NCI-H2081 (cell line): ENCODE measurements at places on chromosomes 1 and 21.

- DNase-seq = peak; percentile 70
These were observed 742 bp downstream of the ARTN start for GRCh38 chr1:43934101-43934985.

- DNase-seq = no peak
These were observed 291.5 kb downstream of the FAM72C start for GRCh38 chr1:143680304-143680703.

GRCh38 chr1:39955547-39956539 lies 898 bp downstream of the MFSD2A start:
- peak; percentile 83 for DNase-seq

GRCh38 chr1:233662575-233663304 lies 48.8 kb downstream of the KCNK1 start:
- no peak for DNase-seq

DNA sequence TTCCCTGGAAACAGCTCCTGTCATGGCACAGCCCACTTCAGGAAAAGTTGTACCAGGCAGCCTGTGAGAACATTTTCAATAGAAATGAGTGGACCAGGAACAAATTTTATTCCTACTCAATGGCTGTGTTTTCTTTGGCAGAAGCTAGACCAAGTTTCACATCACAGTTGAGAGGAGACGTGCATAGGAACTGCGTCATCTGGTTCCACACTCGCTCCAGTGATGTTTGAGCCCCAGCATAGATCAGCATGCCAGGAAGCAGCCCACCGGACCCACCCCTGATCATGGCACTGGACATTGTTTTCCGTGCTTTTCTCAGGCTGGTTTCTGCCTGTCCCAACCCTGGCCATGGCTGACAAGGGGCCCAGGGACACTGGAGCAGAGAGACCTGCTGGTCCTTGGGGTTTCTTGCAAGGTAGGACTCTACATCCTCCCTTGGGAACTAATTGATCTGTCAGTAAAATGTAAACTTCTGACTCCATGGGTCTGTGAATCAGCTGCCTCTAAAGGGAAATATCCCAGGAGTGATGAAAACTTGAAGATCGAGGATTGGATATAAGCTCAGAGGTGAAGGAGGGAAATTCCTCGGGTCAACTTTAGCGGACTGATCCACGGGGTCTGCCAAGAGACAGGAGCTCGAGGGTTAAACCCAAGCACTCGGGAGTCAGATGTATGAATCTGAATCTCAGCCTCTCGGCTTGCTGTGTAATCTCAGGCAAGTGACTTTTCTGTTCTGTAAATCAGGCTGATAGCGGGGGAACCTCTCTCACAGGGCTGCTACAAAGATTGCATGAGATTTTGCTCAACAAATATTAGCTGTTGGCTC lies 35.7 kb downstream of the NEK2 start:
- DNase-seq = no peak

DNA sequence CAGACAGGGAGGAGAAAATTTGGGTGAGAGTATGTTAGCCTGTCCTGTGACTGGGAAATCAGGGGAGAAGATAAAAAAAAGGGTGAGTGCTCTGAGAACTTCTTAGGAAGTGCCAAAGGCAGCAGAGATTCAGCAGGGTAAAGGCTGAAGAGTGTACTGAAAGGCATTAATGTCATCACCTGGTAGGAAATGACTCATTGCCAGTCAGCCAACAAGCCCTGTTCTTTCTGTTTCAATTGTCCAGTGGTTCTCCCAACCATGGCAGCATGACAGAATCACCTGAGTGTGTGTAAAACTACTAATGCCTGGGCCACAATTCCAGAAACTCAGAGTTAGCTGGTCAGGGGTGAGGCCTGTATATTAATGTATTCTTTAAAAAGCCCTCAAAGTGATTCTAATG lies 83.5 kb downstream of the INTS7 start:
- DNase-seq = peak; percentile 37

- no peak for DNase-seq
These were observed 19.8 kb upstream of the TINAGL1 start for GRCh38 chr1:31556481-31557006.

DNA sequence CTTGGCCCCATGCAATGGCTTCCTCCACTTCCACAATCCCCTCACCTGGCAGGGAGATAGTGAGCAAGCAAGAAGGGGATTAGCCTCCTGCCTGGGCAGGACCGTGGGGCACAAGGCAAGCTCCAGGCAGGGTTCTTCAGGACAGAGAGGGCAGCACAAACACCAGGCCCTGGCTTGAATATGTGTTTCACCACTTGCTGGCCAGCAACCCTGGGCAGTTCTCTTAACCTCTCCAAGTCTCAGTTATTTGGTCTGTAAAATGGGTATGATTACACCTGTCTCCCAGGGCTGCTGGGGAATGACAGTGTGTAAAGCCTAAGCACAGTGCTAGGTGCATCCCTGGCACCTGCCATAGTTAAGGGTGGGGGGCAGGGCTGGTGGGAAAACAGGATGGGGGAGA lies 31.9 kb downstream of the H3-3A start:
- no peak for DNase-seq

GRCh38 chr1:75724472-75725022 lies at the start of gene ACADM:
Gene ACADM (plus strand): TSS chr1:75724709. CDS start chr1:75724788, 79 bp downstream.
- peak; percentile 62 for DNase-seq

GRCh38 chr1:15219280-15220023 lies 27.6 kb upstream of the FHAD1 start:
- no peak for DNase-seq

DNA sequence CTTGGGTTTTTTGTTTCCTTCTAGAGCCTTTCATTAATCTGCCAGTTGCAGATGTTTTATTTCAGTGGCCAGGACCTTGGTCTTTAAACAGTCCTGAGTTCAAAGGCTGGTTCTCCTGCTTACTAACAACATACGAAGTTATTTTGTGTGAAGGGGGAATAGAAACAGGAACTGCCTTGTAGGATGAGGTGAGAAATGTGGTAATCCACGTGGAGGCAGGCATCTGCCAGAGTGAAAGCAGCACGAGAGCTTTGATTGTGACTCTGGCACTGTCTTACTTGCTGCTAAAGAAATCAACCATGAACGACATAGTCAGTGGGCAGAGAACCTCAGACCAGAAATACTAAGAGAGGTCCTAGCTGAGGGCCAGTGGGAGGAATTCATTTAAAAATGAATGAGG lies 30.4 kb downstream of the TMEM63A start:
- no peak for DNase-seq

- DNase-seq = no peak
These were observed 1.8 kb upstream of the SPRR2A start for GRCh38 chr1:153058826-153059784.

- no peak for DNase-seq
These were observed 584 bp downstream of the TINAGL1 start for GRCh38 chr1:31576743-31577455.
